Activated CD4-positive, alpha-beta T cell treated with anti-CD3 and anti-CD28 coated beads, Interleukin-10, Interleukin-2, amounts not matched to agents 100 ng/mL and 50 ng/mL, durations not matched to agents 16 hours and 8 hours (primary cell): ENCODE measurements at places on chromosomes 4 and X.

- DNase-seq, result no peak
Measured at GRCh38 chr4:147682755-147683154, 1.2 kb downstream of the PRMT9 start.

GRCh38 chr4:56651056-56651350 is 30.1 kb downstream of the HOPX start:
- peak; percentile 73 for DNase-seq

- DNase-seq, result peak; percentile 48
Measured at GRCh38 chr4:38177641-38178391, 217.6 kb downstream of the PTTG2 start.

GRCh38 chr4:80705311-80705710 is 325.2 kb upstream of the BMP3 start:
- DNase-seq, result no peak

DNA sequence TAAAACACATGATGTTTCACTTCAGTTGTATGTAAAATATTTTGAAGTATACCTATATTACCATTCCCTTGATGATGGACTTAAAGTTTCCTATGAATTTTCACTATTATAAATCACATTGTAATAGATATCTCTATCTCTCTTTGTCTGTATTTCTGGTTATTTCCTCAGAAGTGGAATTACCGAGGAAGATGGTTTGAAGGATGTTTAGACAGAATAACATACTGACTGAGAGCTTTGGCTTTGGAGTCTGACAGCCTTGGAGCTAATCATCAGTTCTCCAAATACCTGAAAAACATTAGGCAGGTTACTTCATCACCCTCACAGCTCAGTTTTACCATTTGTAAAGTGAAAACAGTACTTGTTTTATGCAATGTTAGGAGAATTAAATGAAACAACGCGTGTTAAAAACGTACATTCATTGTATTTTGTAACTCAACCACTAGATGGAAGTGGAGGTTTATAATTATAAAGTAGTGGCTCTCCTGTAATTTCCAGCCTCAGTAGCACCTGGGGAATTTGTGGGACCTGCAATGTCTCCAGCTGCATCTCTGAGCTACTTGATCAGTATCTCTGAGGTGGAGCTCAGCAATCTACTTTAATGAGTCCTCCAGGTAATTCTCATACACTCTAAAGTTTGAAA is 14.3 kb downstream of the JCHAIN start:
- peak; percentile 35 for DNase-seq

GRCh38 chr4:184950926-184951325 is 67.4 kb upstream of the HELT start:
- DNase-seq, result no peak

GRCh38 chrX:20066968-20067708 is 49.6 kb downstream of the MAP7D2 start:
- peak; percentile 52 for DNase-seq

- DNase-seq, result no peak
Measured at GRCh38 chrX:70468709-70469108, 24.1 kb downstream of the DLG3 start.

DNA sequence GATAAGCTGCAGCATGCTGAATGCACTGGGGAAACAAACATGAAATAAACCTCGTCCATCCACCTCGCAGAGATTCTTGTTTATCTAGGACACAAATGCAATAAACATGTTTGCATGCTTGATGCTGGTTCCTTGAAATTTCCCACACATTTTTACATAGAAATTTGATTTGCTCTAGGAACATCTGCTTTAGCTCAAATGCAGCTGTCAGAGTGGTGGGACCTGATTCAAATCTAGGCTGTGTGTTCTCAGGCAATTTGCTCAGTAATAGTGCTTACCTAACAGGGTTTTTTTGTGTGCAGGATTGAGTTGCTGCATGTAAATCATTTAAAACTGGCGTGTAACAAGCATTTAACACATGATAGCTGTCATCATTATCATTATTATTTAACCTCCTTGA is 293.1 kb downstream of the QDPR start:
- DNase-seq, result no peak

DNA sequence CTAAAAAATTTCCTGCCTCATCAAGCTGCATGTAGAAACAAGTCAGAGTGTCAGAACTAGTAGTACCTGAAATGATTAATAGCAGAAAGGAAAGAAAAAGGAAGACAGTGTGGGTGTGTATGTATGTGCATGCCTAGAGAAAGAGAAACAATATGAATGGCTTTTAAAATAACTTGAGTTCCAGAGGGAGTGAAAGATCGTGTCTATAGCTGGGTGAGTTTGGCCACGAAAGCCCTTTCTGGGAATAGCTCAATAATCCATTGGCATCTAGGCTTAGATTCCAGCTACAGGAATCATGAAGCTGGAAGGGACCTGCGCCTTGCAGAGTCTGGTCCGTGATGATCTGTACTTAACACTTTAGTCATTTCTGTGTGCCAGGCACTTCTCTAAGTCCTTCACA is 195.6 kb downstream of the RAPGEF2 start:
- no peak for DNase-seq

DNA sequence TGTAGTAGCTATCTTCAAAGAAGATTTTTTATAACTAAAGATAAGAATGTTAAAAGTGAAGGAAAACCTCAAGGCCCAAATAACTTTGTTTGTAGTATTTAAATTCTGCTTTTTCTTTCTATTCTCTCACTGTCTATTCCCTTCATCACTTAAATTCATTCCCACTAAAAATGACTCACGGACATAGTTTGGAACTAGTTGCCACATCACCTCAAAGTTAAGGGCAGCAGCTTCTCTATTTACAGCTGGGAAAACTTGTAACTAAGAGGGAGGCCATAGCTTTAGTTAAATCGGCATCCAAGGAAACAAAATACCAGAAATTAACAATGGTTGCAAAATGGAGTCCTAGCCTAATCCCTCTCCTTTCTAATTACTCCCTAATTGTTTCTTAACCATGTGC is 325.4 kb upstream of the MAGEB2 start:
- DNase-seq, result no peak

GRCh38 chrX:50814701-50815100 is 707 bp upstream of the SHROOM4 start:
- DNase-seq, result no peak

- no peak for DNase-seq
Measured at GRCh38 chr4:8586671-8587468, 5.7 kb upstream of the CPZ start.

- no peak for DNase-seq
Measured at GRCh38 chrX:63514569-63515080, 163.5 kb upstream of the SPIN4 start.

DNA sequence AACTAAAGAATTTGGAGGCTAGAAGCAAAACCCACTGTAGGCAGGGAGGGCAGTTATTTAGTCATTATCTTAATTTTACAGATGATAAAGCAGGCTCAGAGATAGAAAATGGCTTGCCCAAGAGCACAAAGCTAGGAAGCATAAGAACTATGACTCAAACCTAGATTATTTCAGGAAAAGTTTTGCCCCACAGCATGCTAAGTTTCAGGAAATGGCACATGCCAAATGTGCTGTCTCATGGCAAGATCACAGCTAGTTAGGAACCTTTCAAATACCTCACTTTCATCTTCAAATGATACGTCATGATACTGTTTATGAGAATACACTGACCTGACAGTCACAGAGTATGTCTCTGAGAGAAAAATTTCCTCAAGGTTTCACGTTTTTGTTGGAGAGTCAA is 78.5 kb upstream of the SPANXC start:
- no peak for DNase-seq

DNA sequence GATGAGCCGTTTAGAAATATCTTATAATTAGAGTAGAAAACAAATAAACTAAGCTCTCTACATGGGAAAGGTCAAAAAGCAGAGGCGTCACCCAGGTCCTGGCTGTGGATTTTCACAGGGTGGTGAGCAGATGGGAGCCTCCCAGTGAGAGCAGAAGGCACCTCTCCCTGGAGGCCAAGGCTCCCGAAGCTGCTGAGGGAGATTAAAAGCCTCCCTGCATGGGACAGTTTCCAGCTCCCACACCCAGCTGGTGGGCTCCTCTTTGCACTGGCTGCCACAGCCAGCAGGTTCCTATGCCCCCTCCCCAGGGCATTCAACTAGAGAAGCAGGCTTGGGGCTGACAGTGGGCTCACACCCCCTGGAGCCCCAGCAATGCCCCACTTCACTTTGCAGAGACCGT is 55.2 kb upstream of the TBC1D9 start:
- no peak for DNase-seq

DNA sequence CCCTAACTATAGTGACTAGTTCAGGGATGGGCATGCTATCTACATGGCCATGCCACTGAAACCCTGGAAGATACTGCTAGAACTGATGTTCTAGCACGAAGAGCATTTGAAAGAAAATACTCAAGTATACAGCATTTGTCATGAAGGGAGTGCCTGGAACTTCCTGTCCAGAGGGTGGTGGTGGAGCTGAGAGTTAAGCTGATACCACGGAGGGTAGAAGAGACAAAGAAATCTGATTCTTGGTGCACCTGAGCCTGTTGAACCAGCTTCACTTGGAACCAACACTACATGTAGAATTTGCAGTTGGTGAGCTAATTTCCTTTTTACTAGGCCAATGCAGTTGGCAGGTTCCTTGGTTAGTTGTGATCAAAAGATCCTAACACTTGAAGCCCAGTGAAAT is 116.4 kb downstream of the CCNG2 start:
- no peak for DNase-seq

DNA sequence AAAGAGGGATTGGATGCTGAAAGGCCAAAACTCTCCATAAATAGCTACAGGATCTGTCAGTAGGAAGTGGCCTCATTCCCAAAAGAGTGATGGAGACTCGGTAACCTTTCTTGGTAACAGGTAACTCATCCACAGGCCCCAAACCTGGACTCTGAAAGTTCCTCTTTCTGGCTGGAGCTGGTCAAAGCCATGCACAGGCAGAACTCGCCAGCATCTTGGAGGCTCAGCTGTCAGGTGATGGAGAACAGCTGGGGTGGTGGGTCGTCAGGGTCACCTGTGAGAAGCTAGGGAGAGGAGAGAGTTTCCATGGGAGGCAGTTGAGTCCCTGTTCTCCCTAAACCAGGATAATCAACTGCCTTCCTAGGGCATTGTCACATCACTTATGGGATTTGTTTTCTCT is 354.3 kb upstream of the GATB start:
- no peak for DNase-seq

GRCh38 chrX:52353838-52354237 is 15.0 kb upstream of the XAGE2 start:
- DNase-seq, result no peak

GRCh38 chrX:153921511-153922446 is 4.3 kb downstream of the ARHGAP4 start:
- peak; percentile 51 for DNase-seq

DNA sequence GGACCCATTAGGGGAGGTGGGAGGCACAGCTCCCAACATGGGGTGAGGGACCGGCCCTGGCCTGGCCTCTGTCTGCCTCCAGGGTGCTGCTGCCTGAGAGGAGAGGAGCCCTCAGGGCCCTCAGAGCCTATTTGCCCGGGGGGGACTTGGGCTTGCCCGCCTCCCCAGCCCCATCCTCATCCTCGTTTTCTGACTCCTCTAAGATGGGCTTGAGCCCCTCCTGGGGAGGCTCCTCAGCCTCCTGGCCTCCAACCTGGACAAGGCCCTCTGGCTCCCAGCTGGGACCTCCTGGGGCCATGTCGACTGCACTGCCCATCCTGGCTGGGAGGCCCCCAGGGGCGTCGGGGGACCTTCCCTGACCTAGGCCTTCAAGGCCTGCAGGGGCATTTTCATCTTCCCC is 2.8 kb downstream of the PNMA6F start:
- no peak for DNase-seq

DNA sequence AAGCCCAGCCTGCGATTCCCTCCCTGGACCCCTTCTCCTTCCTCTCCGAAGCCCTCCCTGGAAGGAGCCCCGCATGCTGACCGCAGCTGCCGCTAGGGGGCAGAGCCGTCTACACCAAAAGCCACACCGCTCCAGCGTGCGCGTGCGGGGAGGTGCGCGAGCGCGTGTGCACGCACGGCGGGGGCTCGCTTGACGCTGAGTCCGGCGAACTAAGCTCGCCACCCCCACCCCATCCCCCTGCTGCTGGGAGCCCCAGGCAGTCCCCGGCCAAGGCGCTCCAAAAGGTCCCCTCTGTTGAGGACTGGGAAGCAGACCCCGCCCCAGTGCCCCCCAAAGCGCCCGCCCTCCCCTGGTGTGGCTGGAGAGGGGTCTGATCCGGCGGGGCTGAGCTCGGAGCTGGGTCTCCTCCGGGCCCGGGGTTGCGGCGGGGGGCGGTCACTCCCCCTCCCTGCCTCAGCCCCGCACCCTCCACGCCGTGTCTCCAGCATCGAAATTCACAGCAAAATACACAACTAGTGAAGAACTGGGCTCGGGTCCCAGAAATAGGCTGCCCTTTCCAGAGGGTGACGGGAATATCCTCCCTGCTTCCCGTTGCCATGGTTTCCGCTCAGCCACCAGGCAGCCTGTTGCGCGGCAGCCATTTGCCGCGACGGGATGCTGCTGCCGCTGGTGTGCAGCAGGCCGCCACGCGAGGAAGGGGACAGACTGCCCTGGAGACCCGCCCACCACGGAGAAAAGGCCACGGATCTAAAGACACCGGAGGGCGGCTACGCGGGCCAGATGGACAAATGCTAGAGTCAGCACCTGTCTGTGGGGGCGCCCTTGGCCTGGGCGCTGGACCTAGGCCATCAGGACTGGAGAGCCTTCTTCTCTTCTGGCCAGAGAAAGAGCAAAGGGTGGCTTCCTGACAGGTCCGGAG is 11.2 kb upstream of the CCNQ start:
- peak; percentile 72 for DNase-seq

DNA sequence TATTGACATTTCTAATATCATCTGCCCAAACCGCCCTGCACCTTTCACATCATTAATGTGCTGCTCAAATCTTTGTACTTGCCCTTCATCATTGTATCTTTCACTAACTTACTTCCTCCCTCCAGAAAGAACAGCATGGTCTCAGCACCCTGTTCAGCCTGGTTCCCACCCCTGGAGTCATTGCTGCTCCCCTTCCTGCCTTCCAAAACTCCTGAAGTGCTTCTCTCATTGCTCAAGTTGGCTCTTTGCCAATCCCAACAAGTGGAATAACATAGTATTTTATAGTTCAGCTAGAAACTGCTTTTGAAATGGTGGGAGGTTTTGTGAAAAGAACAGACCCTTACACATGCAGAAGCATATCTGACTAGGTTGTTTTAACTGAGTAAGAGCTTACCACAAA is 14.0 kb upstream of the TTC29 start:
- no peak for DNase-seq

GRCh38 chrX:20947411-20947912 is 426.8 kb upstream of the CNKSR2 start:
- DNase-seq, result no peak

- no peak for DNase-seq
Measured at GRCh38 chrX:110791071-110791470, 4.5 kb downstream of the CHRDL1 start.

DNA sequence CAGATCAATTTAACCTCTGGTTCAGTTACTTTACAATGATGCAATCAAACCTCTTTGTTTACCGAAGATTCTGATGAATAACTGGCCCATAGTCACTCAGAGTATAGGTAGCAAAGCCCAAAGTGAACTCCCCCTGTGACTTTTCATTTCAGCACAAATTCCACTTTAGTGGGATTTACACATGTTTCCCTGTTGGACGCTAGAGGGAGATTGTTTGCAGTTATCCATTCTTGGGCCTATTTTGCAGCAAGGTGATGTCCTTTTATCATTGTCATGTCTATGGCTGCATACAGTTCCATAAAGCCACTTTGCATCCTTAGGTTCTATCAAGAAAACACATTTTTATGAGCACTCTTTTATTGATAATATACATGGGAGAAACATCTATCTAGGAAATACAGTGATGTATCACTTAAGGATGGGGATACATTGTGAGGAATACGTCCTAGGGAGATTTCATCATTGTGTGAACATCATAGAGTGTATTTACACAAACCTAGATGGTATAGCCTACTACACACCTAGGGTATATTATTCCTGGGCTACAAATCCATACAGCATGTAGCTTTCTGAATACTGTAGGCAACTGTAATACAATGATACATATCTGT is 14.5 kb upstream of the DKK2 start:
- no peak for DNase-seq
